AML-193 (cell line): ENCODE measurements at places on chromosomes 2 and 18.
A peak's percentile ranks its signal among the peaks of the same experiment; 100 is the strongest.

GRCh38 chr2:211513446-211513845, 957.0 kb downstream of the CPS1 start:
- no peak for DNase-seq

- DNase-seq, result no peak
Measured at GRCh38 chr18:63267975-63268721, 51.4 kb downstream of the BCL2 start.

DNA sequence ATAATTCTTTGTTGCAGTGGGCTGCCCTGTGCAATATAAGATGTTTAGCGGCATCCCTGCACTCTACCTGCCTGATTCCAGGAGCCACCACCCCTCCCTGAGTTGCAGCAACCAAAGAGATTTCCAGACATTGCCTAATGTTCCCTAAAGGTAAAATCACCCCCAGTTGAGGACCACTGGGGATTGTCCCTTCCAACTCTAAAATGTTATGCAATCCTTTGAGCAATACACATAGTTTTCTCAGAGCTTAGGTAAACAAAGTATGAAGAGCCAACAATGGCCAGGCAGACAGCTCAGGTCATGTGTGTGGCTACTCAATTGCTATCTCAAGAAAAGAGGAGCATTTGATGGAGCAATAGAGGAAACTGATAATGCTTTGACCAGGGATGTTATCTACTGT, 87.0 kb downstream of the XDH start:
- DNase-seq, result no peak

DNA sequence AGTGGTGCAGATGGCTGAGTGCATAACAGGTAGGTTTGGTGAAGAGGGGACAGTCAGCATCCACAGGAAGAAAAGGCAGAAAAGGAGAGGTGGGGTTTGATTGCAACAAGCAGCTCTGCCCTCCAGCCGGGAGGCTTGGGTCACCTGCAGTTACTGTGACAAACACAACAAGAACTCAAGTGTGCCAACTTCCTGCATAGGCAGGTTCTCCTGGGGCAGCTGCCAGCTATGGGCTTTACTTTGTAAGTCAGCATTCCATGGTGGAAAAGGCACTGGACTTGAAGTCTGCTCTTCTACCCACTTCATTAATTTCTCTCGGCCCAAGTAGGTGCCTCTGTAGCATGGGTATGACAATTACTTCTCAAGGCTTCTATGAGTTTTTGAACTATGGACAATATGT, 98.9 kb downstream of the MYT1L start:
- no peak for DNase-seq

GRCh38 chr2:726169-726568, 49.0 kb upstream of the TMEM18 start:
- no peak for DNase-seq

GRCh38 chr18:24018299-24018886, 3.8 kb downstream of the TTC39C start:
- no peak for DNase-seq

DNA sequence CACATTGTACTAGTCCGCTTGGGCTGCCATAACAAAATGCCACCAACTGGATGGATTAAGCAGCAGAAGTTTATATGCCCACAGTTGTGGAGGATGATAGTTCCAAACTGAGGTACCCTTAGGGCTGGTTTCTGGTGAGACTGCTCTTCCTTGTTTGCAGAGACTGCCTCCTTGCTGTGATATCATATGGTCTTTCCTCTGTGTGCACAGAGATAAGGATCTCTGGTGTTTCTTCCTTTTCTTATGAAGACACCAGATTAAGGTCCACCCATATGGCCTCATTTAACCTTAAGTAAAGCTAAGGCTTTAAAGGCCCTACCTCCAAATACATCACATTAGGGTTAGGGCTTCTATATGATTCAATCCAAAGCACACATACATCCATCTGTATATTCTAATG, 738.2 kb upstream of the GCFC2 start:
- no peak for DNase-seq

GRCh38 chr2:224711859-224712665, 4.1 kb downstream of the CCDC195 start:
- no peak for DNase-seq

- peak; percentile 79 for DNase-seq
Measured at GRCh38 chr2:58107803-58108710, 61.5 kb downstream of the VRK2 start.

DNA sequence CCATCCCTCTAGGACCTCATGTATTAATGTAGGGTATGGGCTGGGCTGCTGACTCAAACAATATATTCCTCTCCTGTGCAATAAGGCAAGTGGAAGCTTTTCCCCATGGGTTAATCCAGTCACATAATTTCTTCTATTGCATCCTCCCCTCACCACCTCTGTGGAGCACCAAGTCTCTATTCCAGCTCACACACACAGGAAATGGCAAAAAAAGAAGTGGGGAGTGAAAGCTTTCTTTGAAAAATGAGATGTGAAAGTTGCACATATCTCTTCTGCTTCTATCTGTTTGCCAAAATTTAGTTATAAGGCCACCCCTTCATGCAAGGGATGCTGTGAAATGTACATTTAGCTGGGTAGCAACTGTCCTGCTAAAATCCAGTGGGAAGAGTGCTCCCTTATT, 121.3 kb downstream of the CDC42EP3 start:
- no peak for DNase-seq

- no peak for DNase-seq
Measured at GRCh38 chr2:35510636-35511035, 844.9 kb upstream of the CRIM1 start.

GRCh38 chr2:240238786-240239185, 98.3 kb upstream of the OTOS start:
- DNase-seq, result no peak

- DNase-seq, result no peak
Measured at GRCh38 chr18:63508596-63508995, 31.8 kb downstream of the SERPINB5 start.

GRCh38 chr2:127429291-127429690, 11.1 kb downstream of the PROC start:
- no peak for DNase-seq

DNA sequence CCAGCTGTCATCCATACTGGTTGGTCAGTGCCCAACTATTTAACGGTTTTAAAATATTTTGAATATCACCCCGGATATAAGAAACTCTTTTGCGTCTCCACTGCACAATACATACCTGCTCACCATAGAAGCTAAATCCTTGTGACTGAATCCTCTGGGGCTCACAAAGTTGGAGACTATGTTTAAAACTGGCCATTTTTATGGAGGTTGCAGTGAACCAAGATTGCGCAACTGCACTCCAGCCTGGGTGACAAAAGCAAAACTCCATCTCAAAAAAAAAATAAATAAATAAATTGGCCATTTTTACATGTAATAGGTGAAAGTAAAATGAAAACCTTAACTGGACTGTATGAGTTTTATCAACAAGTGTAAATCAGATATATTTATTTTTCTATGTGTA, 55.6 kb upstream of the TMEM17 start:
- no peak for DNase-seq

- DNase-seq, result peak; percentile 28
Measured at GRCh38 chr2:63692002-63692606, 103.3 kb downstream of the MDH1 start.

DNA sequence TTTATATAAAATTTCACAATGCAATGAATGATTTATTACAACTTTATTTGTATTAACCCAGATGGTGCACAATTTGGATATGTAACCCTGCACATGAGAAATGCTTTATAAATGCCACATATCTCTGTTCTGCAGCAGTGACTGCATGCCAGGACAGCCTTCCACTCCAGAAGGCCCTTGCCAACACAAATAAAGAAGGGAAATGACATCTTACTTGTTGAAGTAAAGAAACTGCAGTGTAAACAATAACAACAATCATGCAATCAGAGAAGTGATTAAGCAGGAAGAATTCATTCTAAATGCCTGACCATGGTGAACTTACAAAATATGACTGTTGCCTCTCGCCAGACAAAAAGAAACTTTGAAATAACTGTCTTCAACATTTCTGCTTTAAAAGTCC, 129.9 kb upstream of the CHST9 start:
- DNase-seq, result no peak

DNA sequence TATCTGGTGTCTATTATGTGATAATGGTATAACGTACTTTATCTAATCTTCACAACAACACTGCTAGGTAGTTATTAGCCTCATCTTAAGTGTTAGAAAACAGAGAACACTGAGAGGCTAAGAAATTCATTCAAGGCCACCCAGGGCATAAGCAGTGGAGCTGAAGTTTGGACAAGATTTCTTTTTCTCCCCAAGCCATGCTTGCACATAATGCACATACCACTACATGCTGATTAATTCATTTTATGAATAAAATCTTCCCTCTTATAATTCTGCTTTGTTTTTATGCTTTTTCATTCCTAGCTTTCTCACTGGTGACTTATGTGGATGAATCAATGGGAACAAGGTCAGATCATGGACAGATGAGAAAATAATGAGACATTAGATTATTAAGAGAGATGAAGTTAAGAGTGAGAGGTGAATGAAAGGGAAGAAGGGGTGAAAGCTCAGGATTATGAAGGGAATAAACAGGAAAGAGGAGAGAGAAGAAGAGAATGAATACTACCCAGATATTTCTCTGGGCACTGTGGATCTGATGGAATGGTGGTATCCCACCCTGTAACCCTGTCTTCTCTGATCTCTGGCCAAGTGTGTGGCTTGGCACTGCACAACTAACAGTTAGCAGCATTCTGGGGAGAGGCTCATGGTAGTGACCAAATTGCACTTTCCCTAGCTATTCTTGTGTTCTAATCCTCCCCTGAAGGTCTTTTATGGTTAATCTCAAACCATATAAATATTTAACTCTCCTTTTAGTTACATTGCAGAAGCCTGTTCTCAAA, 17.7 kb upstream of the GALNT3 start:
- no peak for DNase-seq

DNA sequence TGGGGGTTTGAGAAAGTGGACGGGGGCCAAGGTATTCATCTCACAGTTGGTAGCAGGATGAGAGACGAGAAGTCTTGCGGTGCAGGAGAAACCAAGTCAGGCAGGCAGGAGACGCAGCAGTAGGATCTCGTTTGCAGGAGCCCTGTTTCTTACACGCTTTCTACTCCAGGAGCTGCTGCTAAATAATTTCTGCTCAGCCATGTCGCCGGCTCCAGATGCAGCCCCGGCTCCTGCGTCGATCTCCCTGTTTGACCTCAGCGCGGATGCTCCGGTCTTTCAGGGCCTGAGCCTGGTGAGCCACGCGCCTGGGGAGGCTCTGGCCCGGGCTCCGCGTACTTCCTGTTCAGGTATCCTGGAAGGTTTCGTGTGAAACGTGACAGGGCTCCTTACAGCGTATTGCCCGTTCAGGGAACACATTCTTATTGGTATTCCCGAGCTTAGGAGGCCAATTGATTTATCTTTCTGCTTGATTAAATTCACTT, 494 bp downstream of the ANKZF1 start:
- DNase-seq, result no peak

- no peak for DNase-seq
Measured at GRCh38 chr2:74188018-74188601, 9.4 kb upstream of the MOB1A start.

- DNase-seq, result no peak
Measured at GRCh38 chr2:159938395-159938794, 124.0 kb downstream of the PLA2R1 start.

- DNase-seq, result no peak
Measured at GRCh38 chr2:181038796-181039195, 58.4 kb downstream of the UBE2E3 start.

DNA sequence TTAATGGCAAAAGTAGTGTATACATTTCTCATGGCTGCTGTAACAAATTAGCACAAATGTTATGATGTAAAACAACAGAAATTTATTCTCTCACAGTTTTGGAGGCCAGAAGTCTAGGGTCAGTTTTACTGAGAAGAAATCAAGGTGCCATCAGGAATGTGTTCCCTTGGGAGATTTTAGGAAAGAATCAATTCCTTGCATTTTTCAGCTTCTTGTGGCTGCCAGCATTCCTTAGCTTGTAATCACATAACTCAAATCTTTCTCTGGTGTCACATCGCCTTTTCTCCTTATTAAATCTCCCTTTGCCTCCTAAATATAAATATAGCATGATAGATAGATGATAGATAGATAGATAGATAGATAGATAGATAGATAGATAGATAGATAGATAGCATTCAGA, 307.0 kb upstream of the REG3G start:
- no peak for DNase-seq

GRCh38 chr18:2480536-2480935, 90.8 kb downstream of the METTL4 start:
- no peak for DNase-seq

DNA sequence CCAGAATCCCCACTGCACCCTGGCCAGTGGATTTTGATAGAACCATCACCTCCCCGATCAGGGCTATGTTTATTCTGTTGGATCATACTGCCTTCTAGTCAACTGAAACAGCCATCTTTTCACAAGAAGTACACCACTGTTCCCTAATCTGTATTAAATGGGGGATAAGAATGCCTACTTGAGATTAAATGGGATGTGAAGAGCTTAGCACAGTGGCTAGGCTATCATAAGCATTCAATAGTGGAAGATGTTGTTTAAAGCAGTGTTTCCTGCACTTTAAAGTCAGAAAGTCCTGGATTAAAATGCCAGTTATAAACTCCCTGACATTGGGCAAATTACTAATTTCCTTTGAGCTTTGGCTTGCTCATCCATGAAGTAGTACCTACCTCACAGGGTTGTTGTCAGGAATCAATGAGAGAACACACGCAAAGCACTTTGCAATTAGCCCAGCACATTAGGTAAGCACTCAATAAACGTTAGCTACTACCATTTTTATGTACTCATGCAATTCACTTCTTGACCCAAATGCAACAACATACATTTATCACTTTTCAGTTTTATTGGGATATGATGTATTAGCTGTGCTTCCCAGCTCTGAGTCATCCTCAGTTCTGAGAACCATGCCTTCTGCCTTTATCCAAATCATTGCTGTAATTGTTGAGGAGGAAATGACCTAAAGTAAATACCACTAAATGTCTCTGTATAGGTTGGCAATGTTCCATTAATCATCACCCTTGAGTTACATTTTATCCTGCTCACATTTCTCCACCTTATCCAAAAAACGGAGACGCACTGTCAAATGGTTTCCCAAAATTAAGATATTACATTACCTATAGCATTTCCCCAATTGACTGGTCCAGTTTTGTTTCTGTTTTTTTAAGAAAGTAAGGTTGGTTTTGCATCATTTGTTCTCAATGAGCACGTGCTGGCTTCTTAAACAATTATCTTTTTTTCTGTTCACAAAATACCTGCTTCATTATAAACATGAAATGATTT, 2.1 kb downstream of the TMEM247 start:
- no peak for DNase-seq

DNA sequence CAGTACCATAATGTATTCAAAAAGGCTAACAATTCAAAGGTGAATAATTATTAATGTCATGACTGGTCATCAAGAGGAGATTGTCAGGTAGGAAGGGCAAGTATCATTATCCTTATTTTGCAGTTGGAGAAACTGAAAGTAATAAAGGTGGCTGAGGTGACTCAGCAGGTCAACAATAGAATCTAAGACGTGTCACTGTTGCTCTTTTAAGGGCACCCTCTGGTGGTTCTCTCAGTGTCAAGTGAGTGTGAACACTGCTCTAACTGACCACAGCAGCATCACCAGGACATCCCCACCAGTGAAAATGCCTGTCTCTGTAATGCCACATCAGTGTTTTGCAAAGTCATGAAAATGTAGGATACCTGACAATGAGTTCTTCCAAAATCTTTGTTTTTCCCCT, 69.7 kb downstream of the DCC start:
- DNase-seq, result no peak

- no peak for DNase-seq
Measured at GRCh38 chr2:75454241-75454620, 106.5 kb downstream of the EVA1A start.

- DNase-seq, result no peak
Measured at GRCh38 chr2:42224422-42225067, 55.4 kb downstream of the EML4 start.

GRCh38 chr2:182666674-182667314, 49.3 kb upstream of the DNAJC10 start:
- DNase-seq, result peak; percentile 20

- no peak for DNase-seq
Measured at GRCh38 chr2:21015281-21015645, 28.6 kb downstream of the APOB start.
